ENCODE measurements at places on chromosomes 16 and 17.

DNA sequence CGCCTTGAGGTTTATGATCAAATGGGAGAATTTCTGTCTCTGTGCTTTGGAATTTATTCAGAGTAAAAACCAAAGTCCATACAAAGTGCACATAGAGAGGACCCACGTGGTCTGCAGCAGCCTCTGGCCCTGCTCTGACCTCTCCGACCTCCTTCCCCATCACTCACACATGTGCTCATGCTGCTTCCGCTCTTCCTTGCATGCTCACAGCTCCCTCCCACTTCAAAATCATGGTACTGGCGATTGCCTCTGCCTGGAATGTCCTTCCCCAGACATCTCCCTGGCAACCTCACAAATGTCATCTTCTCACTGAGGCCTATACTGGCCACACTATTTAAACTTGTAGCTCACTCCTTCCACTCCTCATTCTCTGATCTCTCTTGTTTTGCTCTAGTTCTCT is 418.0 kb downstream of the CA10 start:
- DNase-seq, result no peak

DNA sequence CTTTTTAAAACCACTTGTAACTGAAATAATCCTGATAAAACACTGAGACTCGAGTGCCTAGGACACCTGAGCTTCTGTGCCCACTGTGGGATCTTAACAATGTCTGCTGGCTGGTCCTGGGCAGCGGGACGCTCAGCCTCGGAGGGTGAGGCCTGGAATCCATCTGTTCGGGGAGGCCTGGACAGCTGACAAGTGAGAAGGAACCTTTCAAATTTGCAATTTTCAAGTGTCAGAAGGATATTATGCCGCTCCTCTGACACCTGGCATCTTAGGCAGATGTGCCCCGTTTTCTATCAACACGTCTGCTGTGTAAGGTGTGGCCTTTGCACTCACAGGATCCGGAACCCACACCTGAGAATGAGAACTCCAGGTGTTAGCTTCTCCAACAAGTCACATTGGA is 33.1 kb upstream of the C16orf78 start:
- DNase-seq, result no peak

DNA sequence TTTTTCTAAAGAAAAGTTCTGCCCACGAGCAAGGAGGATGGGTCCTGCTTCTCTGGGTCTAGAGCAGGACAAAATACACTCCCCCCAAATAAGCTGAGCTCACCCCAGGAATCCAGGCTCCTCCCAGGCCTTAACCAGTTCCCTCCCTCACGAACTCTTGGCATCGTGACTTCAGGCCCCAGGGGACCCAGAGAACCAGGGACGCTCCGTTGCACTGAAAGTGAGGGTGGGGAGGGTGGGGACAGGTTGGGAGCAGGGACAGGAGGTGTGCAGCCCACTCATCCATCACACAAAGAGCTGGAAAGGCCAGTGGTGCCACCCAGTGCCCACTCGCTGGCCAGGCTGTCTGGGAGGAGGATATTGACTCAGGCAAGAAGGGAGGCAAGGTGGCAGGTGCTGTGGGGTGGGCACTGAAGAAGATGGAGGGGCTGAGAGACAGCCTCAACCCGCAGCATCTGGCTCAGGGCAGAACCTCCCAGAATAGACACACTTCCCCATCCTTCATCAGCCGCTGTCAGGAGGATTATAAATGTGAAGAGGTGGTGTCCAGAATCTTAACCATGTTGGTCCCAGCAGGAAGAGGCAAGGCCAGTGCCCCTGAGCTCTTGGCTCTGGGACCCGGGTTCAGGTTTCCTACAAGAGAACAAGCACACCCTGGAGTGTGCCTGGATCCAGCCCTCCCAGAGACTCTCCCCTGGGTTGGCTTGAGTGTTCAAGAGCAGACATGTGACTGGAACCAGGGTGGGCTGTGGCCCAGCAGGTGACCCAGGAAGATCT is 67.9 kb upstream of the RPL38 start:
- no peak for DNase-seq

- no peak for DNase-seq
Observed at GRCh38 chr16:1674751-1675664, 3.1 kb upstream of the JPT2 start.

DNA sequence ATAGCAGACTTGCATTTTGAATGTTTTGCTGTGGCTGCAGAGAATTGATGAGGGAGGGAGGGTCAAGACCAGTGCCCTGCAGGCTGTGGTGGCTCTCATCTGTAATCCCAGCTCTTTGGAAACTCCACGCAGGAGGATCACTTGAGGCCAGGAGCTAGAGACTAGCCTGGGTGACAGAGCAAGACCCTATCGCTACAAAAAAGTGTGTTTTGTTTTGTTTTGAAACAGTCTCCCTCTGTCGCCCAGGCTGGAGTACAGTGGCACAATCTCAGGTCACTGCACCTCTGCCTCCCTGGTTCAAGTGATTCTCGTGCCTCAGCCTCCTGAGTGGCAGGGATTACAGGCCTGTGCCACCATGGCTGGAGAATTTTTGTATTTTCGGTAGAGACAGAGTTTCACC is 1.9 kb upstream of the UBE2G1 start:
- DNase-seq, result no peak

DNA sequence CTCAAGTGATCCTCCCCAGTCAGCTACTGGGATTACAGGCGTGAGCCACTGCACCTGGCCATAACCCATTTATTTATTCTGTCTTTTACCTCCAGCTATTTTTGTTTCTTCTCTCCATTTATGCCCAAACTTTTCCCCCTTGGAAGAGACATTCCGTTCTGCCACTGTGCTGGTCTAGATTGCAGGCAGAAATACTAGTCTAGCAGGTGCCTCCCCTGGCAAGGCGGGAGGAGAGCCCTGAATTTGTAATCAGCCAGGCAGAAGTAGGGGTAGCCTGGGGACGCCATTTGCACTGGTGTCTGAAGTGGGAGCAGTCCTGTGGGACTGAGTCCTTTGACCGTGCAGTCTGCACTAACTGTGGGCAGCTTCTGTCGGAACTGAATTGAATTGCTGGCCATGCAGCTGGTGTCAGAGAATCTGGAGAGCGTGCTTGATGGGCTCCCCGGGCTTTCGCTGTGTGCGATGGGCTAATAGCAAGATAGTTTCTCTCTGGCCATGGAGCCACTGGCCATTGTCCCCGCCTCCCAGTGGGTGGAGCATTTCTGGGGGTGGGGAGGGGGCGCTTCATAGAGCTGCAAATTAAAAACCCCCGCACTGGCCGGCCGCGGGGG is 31.5 kb upstream of the LITAF start:
- DNase-seq, result no peak

GRCh38 chr17:45770632-45771270 is 13.4 kb upstream of the CRHR1 start:
- DNase-seq, result no peak

- DNase-seq, result no peak
Observed at GRCh38 chr16:12971241-12971640, 69.8 kb downstream of the SHISA9 start.

GRCh38 chr17:57481910-57482391 is 225.6 kb downstream of the MSI2 start:
- DNase-seq, result no peak

GRCh38 chr17:2108170-2108569 is 53.3 kb downstream of the HIC1 start:
- DNase-seq, result no peak

DNA sequence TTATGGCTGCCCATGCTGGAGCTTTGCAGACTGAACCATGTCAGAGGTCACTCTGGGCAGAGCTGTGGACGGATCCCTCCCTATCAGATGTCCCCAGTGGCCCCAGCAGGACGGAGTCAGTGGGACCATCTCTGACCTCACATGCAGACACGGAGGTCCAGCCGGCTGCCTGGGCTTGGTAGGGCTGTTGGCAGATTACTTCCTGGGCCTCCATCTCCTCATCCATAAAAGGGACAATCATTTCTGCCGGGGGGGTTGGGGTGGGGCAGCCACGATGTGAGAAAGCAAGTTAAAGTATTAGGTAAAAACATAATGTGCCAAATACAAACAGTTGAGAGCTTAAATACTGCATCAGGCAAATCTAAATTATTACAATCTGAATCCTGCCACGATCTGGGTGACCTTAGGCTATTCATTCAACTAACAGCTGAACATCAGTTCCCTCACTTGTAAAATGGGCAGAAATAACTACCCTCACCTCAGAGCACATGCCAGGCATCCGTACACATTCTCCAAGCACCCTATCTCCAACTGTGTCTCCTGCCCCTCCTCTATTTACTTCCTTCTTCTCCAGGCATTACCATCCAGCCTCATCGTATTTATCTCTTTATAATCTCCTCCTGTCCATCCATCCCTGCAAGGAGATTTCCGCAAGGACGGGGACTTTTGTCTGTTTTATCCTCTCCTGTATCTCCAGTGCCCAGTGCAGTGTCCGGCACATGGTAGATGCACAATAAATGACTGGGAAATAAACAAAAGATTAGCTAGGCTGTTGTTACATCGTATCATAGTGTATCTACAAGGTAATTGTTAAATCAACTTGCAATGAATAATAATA is 192.3 kb upstream of the FOXF1 start:
- no peak for DNase-seq

DNA sequence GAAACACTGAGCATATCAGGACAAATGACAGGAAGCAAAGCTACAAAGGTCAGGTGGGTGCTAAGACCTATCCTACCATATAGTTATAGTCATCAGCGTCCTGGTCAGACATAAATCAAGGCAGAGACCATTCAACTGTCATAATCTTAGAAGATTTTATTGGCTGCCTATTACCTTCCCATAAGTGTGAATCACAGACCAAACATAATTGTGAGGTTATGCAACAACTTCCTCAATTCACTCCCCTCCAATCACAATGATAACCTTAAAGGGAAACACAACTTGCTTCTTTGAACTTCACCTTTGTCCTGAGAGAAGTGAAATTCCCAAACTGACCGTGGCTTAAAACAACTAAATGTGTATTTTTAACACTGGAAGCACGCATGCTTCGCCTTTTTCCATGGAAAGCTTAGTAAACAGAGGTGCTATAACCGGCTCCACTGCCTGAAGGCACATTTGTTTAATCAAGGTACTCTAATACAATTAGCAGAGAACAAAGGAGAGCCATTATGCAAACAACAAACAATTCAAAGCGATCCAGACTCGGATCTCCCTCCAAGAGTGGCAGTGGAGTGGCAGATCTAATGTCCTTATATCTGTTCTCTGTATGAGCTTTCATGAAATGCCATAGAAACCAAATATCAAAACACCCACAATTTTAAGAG is 84.9 kb downstream of the TMEM114 start:
- DNase-seq, result no peak

Data from GM18507 (cell line).